Cortex of kidney (tissue), 1 donor: ENCODE measurements at places on chromosomes 13 and 19.

GRCh38 chr19:17205237-17206140 is 9.7 kb upstream of the USE1 start:
- DNase-seq: no peak

DNA sequence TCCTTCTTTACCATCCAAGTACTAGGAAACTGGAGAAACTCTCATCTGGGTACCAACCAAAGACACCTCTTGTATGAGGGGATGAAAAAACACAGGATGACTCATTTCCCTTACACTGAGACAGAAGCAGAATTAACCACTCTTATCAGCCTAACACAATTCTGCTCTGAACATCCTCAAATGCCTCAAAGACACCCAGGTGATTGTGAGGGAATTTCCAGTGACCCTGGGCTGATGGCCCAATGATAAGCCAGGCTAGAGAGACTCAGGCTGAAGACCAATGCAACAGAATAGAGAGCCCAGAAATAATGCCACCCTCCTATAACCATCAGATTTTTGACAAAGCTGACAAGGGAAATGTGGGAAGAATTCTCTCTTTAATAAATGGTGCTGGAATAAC is 7.0 kb downstream of the ZNF737 start:
- no peak for DNase-seq

- DNase-seq: no peak
Observed at GRCh38 chr13:23350009-23350408, 83.5 kb downstream of the SACS start.

GRCh38 chr19:43526884-43527859 is at the start of gene ETHE1:
Gene ETHE1, minus strand, starts transcription at chr19:43527201. Its CDS starts 24 bp downstream, at chr19:43527177.
- no peak for DNase-seq

GRCh38 chr19:35404879-35405622 is 34.2 kb downstream of the GPR42 start:
- no peak for DNase-seq

DNA sequence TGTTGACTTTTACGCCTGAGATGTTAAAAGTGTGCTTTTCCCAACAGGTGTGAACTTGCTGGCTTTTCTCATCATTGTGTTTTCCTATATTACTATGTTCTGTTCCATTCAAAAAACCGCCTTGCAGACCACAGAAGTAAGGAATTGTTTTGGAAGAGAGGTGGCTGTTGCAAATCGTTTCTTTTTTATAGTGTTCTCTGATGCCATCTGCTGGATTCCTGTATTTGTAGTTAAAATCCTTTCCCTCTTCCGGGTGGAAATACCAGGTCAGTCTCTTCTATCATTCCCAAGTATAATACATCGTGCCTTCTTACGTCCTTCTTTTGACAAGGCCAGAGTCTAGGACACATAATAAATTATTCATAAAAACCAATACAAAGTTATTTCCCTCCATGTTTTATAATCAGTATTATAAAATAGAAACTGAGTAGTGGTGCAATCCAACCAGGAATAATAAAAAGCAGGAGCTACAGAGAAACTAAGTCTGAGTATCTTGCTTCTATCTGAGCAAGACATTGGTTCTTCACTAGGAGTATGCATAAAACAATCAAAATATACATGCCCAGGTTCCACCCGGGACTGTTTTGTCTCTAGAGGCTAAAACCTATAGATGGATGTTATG is 57.9 kb downstream of the RXFP2 start:
- no peak for DNase-seq

DNA sequence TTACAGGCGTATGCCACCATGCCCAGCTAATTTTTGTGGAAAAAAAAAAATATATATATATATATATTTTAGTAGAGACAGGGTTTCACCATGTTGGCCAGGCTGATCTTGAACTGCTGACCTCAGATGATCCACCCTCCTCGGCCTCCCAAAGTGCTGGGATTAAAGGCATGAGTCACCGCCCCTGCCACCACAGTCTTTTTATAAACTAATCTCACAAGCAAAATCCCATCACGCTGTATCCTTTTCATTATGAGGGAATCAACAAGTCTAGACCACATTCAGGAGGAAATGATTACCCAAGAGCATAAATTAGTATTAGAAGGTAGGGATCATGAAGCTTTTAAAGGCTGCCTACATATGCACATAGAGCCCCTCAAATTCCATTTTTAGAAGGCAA is 210.6 kb upstream of the NBEA start:
- DNase-seq: no peak

DNA sequence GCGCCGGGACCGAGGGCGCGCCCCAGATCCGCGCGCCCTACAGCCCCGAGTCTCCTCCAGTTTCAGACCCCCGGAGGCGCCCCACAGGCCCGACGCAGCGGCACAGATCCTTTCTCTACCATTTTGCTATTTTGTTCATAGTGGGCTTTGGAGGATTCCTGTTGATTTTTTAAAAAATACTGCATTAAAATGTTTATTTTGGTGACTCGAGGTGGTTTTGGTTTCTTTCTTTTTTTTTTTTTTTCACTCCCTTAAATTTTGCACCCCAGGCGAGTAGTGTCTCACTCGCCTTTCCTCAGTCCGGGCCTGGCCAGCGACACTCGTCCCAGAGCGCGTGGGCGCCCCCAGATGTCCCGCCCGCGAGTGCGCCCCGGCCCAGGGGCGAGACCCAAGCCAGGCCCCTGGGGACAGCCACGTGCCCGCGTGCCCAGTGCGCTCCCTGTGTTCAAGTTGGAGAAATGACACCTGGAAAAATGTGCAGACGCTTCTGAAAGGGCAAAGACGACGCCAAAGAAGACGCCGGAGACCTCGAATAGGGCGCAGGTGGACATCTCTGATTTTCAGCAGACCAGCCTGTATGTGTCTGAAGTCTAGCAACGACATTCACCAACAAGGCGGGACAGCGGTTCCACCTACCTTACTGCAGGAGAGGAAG is 471 bp upstream of the INSR start:
- DNase-seq: no peak

DNA sequence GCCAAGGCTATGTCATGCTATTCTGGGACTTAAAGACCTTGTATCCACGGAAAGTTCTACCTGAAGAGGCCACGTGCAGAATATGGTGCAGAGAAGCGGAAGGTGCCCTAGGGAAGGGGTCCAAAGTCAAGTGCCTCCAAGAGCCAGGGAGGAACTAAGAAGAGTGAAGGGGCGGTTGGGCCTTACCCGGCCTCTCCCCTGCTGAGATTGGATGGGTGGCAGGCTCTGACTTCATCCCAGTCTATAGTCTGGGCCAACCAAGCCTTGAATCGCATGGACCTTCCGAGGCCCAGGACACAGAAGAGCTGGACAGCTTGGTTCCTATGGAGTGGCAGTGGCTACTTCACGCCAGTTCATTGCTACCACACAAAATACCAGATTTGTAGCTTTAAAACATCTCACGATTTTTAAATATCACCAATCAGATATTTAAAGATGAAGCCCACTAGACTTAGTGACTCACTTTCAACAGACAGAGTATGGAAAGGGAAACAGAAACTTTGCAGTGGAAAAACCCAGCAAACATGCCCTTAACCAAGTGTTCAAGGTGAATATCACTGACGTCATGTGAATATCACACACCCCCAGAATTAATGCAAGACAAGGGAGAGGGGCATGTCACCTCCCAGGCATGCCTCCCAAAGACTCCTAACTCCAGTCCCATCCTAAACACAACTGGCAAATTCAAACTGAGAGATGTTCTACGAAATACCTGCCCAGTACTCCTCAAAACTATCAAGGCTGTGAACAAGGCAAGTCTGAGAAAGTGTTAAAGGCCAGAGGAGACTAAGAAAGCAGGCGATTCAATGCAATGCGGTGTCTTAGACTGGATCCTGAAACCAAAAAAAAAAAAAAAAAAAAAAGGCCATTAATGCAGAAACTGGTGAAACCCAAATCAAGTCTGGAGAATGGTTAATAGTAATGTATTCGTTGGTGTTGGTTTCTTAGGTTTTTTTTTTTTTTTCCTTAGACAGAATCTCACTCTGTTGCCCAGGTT is 10.2 kb downstream of the C19orf12 start:
- no peak for DNase-seq

DNA sequence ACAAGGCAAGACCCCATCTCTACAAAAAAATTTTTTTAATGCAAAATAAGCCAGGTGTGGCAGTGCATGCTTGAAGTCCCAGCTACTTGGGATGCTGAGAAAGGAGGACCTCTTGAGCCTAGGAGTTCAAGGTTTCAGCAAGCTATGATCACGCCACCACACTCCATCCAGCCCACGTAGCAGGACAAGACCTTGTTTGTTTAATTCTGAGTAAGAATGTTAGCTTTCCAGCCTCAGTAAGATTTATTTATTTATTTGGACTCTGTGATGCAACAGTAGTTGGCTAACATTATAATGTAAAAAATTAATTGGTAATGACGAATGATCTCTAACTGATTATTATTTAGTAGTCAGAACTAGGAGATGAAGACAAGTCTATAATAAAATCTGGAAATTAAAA is 23.3 kb downstream of the N4BP2L2 start:
- DNase-seq: no peak

- no peak for DNase-seq
Observed at GRCh38 chr13:47726394-47726793, 274.7 kb downstream of the SUCLA2 start.

- no peak for DNase-seq
Observed at GRCh38 chr13:37138926-37139325, 33.5 kb upstream of the CSNK1A1L start.

DNA sequence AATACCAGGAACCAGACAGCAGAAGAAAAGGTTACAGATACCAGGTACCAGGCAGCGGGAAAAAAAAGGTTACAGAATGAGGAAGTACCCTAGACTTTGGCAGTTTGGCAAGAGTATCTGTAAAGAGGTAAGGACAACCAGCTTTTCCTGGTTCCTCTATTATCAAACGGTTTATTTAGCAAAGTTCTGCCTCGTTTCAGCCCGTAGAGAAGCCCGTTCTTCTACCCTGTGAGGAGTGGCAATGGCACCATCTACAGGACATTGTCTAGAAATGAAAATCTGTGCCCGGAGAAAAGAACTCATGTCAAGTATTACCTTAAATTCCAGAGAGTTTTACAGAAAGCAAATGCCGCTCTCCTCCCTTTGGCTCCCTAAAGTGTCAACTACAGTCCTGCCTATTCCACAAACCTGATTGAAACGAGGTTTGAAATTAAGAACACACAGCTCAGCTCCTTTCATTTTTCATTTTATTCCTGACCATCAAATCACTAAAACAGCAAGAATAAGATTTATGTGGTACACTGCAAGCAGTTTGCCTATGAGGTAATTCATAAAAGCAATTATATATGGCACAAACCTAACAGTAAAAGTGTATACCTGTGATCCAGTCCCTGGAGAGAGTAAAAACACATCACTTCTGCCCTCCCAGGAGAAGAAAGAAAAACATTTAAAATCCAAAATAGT is 226.3 kb downstream of the SLC7A1 start:
- no peak for DNase-seq

DNA sequence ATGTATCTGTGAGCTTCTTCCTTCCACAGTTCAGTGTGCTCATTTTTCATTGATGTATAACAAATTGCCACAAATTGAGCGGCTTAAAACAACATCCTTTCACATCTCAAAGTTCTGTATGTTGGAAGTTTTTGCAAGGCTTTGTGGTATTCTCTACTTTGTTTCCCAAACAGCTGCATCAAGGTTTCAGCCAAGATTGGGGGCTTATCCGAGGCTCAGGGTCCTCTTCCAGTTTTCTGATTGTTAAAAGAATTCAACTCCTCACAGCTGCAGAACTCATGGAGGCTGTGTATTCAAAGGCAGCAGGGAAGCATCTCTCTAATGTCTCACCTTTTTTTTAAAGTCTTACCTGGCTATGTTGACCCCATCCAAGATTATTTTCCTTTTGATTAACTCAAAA is 1369.8 kb downstream of the PCDH9 start:
- no peak for DNase-seq
